ENCODE measurements at places on chromosomes 11 and 22. TPM values are rescaled to one million over a fixed set of nuclear protein-coding genes. Genes with fewer than 3 reads are reported as not detected.

- DNase-seq: no peak
These were observed 33.7 kb downstream of the SLC5A1 start for GRCh38 chr22:32076761-32077084.

DNA sequence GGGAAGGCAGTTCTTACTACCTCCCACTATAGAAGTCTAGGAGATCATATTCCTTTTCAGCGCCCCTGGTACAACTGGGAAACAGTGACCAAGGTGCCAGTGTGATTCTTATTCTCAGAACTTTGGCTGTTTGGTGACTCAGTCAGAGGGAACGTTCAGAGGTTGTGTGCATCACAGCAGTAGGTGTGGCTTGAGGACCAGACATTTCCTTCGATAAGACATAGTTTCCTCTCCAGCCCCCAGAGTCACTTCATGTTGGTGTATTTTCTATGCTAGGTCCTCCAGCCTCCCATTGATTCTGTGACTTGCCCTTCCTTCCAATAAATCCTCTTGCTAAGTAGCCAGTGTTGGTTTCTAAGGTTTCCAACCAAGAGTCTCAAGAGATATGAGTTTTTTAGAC is 171.9 kb upstream of the MPPED2 start:
- DNase-seq: peak; percentile 1

DNA sequence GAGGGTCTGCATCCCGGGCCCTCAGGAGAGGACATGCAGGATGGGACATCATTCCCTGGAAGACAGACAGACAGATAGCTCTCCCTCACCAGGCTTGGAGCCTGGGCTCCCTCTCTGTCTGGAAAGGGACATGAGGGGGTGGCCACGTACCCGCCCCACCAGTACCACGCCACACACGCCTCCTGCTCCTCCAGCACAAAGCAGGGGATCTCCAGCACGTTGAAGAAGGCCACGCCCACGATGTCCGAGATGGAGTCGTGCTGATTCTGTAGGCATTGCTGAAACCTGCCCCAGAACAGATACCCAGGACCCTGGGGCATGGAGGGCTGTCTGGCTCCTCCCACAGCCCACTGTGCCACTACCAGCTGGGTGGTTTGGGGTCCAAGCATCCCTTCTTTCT is 2.2 kb downstream of the PLA2G3 start:
- no peak for DNase-seq

DNA sequence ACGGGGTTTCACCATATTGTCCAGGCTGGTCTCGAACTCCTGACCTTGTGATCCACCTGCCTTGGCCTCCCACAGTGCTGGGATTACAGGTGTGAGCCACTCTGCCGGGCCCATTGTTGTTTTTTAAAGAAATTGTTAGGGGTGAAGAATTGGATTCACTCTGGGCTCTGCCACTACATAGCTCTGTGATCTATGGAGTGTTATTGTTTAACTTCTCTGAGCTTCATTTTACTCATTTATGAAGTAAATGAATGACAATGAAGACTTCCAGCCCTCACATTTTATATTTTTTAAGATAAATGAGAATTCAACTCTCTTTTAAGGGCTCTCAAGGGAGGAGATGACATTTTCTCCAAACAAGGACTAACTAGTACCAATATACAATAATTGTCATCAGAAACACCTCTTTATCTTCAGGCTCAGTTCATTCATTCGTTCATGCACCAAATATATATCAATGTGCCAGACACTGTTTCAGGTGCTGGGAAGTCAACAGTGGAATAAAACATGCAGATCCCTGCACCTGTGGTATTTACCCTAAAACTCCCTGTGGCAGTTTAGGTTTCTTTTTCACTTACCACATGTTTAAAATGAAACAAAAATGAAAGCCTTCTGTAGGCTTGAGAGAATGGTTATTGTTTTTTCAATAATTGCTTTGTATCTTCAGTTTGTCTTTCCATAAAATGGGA is 23.5 kb upstream of the GRAMD1B start:
- no peak for DNase-seq

DNA sequence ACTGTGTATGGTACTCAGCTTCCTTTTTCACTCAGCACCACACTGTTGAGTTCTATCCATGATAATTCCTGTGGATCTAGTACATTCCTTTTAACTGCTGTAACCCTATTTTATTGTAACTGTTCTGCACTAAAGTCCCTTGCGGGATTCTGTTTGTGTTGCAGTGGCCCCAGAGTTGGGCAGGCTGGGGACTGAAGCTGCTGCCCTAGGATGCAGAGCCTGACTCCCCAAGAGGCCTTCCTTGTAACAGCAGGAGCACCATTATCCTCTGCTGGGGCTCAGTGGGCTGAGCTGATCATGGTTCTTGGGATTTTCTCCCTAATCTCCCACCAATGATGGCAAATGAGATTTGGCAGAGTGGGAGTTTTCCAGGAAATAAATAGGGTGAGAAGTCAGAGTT is 77.7 kb downstream of the CABIN1 start:
- DNase-seq: peak; percentile 33

GRCh38 chr22:49534386-49534785 is 293.3 kb downstream of the BRD1 start:
- no peak for DNase-seq

The NAGA gene
- polyA plus RNA-seq: 26.4 TPM

DNA sequence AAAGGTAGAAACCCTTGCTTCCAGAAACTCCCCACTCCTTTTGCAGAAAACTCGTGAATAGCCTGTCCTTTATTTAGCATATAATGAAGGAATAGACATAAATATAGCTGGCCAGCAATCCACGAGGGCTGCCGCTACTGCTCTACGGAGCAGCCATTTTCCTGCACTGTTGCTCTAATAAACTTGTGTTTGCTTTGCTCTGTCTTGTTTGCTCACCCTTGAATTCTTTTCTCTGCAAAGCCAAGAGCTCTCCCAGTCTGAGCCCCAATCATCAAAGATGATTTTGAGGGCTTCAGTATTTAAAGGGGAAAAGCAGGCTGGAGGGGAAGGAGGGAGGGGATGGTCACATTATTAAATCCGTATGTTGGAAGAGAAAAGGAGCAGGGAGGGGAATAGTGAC is 16.6 kb upstream of the CHKA start:
- peak; percentile 35 for DNase-seq

- DNase-seq: no peak
These were observed 45.4 kb downstream of the TP53I11 start for GRCh38 chr11:44905131-44905866.

DNA sequence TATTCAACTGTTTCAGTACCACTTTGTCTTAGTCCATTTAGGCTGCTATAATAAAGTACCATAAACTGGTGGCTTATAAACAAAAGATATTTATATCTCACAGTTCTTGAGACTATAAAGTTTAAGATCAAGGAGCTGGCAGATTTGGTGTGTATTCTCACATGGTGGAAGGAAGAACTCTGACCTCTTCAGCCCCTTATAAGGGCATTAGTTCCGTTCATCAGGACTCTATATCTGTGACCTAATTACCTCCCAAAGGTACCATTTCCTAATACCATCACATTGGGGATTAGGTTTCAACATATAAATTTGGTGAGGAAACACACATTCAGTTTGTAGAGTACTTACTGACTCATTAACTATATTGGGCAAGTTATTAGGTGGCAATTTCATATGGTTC is 10.7 kb upstream of the ARL14EP start:
- no peak for DNase-seq

The LYVE1 gene
- polyA plus RNA-seq: not detected

- DNase-seq: no peak
These were observed 29.4 kb downstream of the CALCA start for GRCh38 chr11:14942745-14943144.

DNA sequence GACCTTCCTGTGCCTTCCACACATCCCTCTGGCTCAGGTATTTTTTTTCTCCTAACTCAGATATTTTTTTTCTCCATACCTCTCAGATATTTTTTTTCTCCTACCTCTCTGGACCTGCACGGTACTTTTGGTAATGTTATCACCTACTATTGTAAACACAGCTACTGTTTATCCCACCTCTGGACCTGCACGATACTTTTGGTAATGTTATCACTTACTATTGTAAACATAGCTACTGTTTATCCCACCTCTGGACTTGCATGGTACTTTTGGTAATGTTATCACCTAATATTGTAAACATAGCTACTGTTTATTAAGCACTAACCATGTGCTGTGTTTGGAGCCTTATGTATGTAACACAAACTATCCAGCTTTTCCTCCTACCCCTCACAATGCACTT is 12.1 kb upstream of the UPB1 start:
- no peak for DNase-seq

GRCh38 chr11:78210000-78210608 is 21.4 kb downstream of the USP35 start:
- no peak for DNase-seq

DNA sequence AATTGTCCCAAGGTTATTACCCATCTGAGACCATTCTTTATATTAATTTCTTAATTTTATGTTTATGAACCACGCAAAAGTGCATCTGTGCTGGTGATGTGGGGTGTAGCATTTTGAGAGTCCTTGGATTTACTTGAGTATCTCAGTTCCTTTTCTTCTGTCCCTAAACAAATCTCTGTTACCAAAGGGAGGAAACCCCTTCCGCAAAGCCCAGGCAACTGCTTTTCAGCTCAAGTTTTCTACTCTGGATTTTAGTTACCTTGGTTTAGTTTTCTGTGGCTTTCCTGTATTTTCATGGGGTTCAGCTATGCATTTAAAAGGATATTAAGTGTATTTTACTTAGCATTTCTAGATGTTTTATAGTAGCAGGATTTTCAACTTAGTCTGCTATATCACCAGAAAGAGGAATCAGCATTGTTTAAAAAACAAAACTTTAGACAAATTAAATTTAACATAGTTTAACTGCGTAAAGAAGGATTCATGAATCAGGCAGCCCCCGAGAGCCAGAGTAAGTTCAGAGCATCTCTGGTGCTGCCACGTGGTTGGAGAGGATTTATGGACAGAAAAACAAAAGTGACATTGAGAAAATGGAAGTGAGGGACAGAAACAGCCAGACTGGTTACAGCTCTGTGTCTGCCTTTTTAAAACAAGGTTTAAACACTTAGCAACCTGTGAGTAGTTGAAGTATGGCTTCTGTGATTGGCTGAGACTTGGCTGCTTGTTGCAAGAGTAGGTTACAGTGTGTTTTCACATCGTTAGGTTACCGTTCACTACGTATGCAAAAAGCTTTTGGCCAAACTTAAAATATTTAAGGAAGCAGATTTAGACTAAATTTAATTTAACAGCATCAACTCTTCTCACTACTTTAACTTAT is 9.6 kb downstream of the ADM start:
- peak; percentile 53 for DNase-seq

DNA sequence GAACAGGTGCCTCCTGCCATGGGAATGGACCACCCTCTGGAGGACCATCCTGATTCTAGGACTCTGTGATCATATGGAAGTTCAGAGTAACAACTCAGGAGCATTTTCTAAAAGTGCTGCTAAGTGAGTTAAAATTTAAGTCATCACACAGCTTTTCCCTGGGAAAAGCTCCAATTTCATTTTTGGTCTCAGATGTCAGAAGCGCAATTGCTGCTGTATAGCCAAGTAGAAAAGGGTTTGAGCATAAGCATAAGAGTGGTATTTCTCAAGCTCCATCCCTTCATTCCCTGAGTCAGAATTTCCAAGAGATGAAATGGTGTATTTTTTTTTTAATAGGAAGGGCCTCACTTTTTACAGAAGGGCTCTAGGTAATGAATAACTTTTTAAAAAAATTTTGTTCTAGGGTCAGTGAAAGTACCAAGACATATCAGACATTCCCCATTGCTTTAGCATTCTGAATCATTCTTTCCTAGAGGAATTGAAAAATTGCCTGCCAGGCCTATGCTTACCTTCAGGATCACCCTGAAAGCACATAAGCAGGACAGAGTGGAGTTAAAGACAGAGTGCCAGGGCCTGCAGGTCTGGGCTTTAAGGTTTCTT is 564.5 kb upstream of the ISX start:
- no peak for DNase-seq

The CAVIN3 gene
- polyA plus RNA-seq: 301 TPM

- no peak for DNase-seq
These were observed 9.9 kb downstream of the KCNQ1OT1 start for GRCh38 chr11:2689651-2690575.

DNA sequence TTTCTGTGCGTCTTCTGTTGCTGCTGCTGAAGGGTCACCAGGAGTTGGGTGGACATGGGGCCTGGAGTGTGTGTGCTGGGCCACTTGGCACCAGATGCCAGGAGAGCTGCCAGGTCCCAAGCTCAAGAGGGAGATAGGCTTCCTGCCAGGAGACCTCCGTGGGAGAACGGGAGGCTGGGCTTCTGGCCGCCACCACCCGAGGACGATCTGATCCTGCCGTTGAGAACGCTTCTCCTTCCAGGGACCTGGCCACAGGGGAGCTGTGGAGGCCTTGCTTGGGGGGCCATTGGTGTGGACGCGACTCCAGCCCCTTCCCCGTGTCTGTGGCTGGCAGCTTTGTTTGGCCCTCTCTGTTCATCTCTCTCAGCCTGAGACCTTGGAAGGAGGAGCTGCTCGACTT is 2.4 kb downstream of the BRSK2 start:
- DNase-seq: no peak

- no peak for DNase-seq
These were observed 103.7 kb downstream of the SHANK2 start for GRCh38 chr11:71148716-71149115.

GRCh38 chr11:116641561-116642045 is 131.2 kb downstream of the BUD13 start:
- DNase-seq: peak; percentile 32

DNA sequence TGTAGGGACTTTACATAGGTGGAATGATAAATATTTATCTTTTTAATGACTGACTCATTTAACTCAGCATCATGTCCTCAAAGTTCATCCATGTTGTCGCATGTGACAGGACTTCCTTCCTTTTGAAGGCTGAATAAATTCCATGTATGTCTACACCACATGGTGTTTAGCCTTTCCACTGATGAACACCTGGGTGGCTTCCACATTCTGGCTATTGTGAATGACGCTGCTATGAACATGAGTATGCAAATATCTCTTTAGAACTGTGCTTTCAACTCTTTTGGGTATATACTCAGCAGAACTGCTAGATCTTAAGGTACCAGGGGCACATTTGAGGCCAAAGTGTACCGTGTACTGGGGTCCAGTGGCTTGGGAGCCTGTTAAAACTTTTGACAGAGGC is 24.1 kb downstream of the LARGE1 start:
- DNase-seq: no peak

DNA sequence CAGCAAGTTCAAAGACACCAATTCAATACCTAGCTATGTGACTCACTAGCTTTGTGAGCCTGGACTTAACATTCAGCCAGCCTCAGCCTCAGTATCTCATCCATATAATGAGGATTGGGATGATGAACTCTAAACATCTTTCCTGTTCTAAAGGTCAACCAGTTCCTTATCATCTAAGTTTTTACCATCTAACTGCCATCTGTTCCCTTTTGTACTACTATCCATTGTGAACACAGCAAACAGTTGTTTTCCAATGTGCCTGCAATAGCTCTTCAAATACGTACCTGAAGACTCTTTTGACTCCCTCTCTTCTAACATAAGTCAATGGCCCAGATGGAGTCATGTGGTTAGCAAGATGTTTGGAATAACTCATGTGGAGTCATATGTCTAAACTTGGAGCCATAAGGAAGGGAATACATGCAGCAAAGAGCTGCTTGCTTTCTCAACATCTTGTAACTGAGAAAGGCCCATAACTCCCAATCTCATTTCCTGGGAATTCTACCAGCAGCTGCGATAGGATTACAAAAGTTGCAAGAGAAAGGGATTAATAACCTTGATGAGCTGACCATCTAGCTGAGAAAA is 19.4 kb downstream of the SYTL2 start:
- no peak for DNase-seq

Measured in GM23248 (cell line).